CD4-positive, alpha-beta T cell treated with Interleukin-10 for 1 hour (primary cell): ENCODE measurements at places on chromosomes 7 and 10.

DNA sequence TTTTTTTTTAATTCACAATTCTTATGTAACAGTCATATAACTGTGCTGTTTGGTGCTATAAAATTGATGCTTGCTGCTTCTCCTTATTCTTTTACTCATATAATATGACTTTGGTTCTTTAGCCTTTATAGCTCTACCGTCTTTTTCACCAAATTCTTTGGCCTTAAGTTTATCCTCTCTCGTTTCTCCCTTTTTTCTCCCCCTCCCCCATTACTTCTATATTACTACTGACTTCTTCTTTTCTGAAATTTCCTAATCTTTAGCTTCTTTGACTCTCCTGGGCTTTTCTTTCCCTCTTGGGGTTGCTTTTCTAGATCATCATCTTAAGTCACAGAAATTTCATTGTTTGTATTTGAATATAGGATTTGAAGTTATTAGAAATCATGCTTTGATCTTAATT lies 3.8 kb downstream of the BCCIP start:
- DNase-seq: no peak

GRCh38 chr7:5497295-5498103 lies 73.9 kb upstream of the TNRC18 start:
- no peak for DNase-seq

DNA sequence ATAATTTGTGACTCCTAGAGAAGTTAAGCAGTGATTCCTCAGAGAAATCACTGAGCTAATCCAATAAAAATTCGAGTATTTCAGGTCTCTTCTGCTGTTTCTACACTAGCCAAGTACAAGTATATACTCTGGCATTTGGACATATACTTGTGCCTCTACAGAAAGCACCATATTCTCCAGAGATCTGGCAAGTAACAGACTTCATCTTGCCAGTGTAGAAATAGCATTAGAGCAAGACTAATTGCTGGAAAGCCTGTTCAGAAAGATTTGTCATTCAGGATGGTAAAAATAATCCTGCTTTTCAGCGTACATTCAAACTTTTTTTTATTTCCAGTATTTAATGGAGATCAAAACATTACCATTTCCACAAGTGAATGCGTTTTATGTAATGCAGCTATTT lies 410.8 kb upstream of the ETV1 start:
- DNase-seq: no peak

DNA sequence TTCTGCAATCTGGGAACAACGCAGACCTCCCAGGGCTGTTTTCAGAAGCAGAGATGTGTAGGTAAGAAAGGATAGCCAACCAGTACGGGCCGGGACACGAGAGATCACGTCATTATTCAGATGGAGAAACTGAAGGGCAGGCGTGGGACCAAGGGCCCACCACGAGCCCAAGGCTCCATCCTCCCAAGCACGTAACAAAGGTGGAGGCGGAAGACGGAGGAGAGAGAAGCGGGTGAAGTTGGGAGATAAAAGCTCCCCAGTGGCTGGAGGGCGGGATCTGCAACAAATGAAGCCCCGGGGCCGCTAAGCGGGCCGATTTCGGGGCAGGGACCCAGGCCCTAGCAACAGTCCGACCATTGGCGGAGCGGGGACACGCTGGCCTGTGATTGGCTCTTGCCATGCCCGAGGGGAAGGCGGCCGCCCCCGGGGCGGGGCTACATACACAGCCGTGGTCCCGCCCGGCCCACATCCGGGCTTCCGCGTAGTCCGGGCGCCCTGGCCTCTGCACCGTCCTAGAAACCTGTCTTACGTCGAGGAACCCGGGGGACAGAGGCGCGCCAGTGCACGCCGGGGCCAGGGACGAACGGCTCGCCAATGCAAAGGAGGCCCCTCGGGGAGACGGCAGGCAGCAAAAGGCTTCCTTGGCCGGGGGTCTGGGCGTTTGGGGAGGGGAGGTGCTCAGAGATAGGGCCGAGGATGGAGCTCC lies 15.5 kb downstream of the HSPB1 start:
- DNase-seq: peak; percentile 96

DNA sequence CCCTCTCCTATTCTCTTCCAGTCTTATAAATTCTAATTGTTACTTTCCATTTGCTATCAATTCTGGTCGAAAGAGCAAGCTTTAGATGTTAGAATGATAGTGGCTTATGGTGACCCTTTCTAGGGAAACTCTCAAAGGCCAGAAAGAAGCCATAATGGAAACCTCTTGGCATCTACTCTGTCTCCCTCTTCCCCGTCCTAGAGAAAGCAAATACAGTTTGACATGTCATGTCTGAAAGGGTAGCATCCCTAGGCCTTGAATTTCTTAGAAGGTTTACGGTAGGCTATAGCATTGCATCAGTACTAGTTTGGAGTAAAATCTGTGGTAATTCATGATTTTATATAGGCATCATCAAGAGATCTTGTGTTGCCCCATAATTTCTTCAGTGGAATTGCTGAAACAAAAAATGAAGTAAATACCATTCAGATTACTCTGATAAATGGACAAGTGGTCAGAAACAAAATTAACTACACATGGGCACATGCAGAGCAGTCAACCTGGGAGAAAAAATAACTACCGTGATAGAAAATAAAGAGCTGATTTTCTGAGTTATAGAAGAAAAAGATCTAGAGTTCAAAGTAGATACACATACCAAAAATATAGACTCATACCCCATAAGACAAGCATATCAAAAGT lies 4.4 kb downstream of the PRKAR2B start:
- DNase-seq: no peak

GRCh38 chr10:43056568-43057011 lies 20.3 kb upstream of the RET start:
- no peak for DNase-seq

GRCh38 chr10:102240467-102241031 lies 763 bp downstream of the PITX3 start:
- DNase-seq: no peak

DNA sequence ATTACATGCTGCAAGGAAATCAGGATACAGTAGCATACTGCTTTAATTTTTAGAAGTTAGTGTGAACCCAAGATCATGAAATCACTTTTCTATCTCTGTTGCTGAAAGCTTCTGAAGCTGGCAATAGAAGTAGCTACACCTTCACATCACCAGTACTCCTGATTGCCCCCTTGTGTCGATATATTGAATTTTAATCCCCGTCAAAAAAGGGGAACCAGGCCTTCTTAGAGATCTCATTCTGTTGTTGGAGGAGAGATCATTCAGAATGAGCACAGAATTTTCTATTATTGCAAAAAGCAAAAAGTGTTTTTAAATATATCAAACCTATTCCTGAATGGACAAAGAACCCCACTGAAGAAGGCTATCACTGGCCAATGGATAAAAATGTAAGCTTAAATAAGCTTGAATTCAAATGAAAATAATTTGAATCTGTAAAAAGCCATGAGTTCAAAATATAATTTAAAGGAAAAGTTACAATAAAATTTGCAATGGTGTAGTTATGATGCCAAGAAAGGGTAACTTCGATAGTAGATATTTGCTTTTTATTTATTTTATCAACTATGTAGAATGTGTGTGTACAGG lies 39.7 kb upstream of the TEX47 start:
- DNase-seq: peak; percentile 1

DNA sequence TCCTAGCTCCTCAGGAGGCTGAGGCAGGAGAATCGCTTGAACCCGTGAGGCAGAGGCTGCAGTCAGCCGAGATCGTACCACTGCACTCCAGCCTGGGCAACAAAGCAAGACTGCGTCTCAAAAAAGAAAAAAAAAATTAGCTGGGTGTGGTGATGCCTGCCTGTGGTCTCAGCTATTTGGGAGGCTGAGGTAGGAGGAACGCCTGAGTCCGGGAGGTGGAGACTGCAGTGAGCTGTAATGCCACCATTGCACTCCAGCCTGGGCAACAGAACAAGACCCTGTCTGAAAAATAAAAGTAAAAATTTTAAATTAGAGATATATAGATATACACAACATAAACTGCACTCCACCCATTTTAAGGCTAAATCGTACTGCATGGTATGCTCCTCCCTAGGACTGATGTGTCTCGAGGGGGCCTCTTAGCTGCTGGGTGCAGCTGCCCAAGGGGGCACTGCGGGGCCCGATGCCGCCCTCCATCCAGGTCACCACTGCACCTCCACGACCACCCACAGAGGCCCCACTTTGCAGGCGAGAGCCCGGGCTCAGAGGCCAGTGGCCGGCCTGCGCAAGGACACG lies 40.9 kb upstream of the FOXK1 start:
- no peak for DNase-seq
